T-helper 1 cell (primary cell): ENCODE measurements at places on chromosomes 1 and 21.

- no peak for DNase-seq
Measured at GRCh38 chr1:218304281-218305039, 19.4 kb downstream of the RRP15 start.

GRCh38 chr1:99957818-99958217 is 12.0 kb upstream of the SLC35A3 start:
- no peak for DNase-seq

DNA sequence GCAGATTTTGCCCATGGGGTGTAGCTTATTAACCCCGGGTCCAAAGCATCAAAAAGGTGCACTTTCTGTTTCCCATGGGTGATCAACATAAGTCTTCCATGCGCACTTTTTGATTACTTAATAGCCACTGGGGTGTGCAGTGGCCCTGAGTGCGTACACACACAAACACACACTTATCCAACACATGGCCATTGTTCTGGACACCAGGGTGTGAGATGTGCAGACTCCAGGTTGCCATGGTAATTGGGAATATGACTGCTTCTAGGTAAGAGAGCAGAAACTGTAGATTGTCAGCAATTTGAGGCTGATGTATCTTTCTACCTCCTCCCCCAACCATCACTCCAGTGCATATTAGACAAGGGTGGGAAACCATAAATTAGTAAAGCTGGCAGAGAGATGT is 68.8 kb downstream of the MAB21L3 start:
- no peak for DNase-seq

GRCh38 chr1:207181847-207182246 is 77.8 kb downstream of the C4BPA start:
- DNase-seq, result no peak
